ENCODE measurements at places on chromosomes 5 and 9.

DNA sequence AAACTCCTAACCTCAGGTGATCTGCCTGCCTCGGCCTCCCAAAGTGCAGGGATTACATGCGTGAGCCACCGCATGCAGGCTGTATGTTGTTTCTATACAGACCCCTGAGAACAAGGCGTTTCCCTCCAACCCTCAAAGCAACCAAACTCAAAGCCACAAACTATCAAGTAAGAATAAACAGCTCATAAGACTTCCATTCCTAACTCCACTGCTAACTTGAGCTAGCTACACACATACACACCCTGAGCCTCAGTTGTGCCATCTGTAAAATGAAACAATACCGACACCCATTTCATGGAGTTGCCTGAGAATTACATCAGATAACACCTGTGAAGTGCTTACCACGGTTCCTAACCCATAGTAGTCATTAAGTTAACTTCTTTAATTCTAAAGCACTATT, 70.8 kb downstream of the SERINC5 start:
- no peak for DNase-seq

DNA sequence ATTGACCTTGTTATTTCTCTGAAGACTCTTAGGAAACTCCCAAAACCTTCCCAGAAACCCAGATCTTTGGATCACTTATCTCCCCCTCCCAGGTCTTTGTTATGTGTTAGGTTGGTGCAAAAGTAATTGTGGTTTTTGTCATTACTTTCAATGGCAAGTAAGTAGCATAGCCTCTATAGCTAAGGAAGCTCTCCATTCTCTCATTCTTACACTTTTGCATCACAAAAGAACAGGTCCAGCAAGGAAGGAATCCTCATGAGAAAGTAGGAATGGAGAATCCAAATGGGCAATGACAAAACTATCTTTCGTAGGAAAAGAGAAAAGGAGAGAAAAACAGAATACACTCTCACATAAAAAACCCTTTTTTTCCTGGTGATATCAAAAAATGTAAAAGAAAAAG, 81.3 kb upstream of the ELAVL2 start:
- no peak for DNase-seq

- peak; percentile 63 for DNase-seq
Observed at GRCh38 chr5:8053270-8053669, 184.3 kb downstream of the MTRR start.

GRCh38 chr5:176446884-176447590, 1.1 kb upstream of the FAF2 start:
- DNase-seq: no peak

DNA sequence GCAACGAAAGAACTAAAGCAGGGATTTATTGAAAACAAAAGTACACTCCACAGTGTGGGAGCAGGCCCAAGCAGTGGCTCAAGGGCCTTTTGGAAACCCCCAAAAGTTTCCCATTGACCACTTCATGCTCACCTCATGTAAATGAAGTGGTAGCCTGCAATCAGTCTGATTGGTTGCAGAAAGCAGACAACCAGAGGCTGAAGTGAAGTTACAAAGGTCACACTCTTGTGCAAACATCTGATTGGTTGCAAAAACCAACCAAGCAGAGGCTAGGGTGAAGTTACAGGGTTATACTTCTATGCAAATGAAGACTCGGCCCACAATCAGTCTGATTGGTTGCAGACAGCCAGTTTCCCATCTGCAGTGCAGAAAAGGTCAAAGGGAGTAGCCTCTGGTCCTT, 258.0 kb downstream of the YTHDC2 start:
- DNase-seq: no peak

DNA sequence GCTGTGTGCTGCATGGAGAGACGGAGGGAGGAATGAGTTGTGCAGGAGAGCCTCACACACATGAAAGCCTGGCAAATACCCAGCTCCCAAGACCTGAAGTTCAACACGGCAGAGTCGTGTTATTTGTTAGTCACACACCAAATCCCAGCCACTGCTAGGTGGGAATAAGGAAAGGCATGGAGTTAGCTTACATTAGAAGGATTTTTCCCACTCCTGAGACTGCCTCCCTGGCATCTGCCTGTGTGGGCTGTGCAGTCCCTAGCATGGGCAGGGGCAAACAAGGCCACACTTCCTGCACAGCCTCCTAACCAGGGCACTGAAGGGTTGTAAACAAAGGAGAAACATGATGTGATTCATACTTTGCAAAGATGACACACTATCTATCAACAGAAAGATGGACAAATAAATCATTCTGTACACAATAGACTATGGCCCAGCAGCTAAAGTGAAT, 306.8 kb downstream of the SPOCK1 start:
- peak; percentile 46 for DNase-seq

DNA sequence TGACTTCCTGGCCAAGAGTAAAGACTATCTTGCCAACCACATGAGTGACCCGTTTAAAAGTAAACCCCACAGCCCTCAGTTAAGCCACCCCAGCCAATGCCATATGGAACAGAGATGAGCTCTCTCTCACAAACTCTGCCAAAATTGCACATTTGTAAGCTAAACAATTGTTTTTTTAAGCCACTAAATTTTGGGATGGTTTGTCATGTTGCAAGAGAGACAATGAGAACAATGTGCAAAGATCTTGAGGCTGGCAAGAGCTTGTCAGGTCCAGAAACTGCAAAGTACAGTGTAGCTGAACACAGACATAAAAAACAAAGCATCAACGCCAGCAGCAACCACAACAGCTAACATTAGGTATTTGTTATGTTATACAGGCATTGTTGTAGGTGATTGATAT, 27.8 kb downstream of the HOMER1 start:
- no peak for DNase-seq

DNA sequence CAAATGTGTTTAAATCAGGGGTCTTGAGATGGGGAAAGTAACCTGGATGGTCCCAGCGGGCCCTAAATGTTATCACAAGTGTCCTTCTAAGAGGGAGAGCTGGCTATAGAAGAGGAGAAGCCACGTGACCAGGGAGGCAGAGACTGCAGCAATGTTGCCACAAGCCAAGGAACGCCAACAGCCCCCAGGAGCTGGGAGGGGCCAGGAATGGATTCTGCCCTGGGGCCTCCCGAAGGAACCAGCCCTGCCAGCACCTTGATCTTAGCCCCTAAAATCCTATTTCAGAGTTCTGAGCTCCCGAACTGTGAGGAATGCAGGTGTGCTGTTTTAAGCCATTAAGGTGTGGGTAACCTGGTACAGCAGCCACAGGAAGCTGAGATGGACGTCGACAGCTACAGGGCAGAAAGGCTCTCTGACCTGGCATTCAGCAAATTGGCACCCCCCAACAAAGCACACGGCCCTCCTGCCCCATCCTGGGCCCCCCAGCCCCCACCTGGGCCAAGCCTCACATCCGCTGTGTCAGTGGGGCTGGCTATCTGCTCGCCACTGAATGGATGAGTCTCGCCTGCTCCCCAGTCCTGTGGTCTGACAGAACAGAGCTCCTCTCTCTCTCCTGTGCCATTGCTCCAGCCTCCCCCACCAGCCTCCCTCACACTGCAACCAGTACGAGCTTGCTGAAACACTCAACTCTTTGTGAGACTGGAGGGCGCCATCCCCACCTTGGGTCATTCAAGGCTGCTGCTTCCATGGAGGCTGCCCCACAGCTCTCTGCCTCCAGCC, 78.8 kb downstream of the ADAMTS2 start:
- DNase-seq: peak; percentile 22

All from urothelium cell line (cell line).